ENCODE measurements at places on chromosomes 5 and 9.

- DNase-seq = no peak
Measured at GRCh38 chr5:173625673-173626504, 9.4 kb upstream of the BOD1 start.

DNA sequence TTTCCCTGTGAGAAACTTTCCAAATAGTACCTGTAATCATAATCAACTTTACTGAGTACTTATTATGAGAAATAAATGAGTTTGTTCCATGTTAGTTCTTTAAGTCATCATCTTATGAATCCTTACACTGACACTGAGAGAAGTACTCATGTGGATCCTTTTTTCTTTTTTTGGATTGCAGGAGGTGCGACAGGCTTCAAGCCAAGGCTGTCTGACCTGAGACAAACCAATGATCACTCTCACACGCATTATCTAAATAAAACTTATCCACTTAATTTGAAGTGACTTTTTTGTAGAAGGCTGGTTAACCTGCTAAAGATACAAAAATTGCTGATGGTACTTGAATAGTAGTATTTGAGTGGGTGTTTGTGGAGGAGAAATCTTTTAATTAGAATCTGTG lies 39.5 kb downstream of the JAKMIP2 start:
- DNase-seq = no peak

DNA sequence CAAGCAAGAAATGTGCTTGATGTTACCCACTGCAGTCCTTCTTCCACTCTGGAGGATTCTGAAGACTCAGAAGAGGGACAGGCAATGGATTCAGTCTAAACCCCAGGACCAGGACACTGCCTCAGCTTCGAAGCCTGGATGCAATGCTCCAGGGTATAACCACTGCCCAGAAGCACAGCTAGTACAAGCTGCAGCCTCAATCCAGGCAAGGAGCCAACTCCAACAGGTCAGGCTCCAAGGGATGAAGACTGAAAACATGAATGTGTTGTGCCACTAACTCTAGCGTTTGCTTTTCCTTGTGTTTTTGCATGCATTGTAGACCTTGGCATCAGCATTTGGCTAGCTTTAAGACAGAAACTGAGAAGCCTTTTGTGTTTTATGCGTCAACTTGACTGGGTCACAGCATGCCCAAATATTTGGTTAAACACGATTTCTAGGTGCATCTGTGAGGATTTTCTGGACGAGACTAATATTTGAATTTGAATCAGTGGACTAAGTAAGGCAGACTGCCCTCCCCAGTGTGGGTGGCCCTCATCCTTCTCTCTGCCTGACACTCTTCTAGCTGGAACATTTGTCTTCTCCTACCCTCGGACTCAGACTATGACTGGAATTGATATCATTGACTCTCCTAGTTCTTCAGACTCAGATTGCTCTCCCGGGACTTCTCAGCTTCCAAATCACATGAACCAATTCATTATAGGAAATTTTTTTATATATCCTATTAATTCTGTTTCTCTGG lies 20.5 kb upstream of the GPX3 start:
- no peak for DNase-seq

DNA sequence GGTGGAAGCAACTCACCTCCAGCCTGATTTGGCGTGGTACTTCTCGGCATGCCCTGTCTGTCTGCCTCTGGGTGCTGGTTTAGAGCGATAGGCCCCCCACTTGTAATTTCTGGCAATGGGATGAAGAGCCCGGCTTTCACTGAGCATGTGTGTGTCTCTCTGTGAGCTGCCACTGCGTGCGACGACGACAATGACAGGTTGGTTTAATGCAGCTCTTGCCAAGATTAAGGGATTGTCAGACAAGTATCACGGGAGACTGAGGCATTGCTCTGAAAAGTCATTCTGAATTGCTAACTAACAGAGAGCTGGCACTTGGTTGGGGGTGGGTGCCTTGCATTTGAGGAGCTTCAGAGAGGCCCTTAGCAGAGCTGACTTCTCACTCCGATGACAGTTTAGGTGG lies 348.8 kb upstream of the CLINT1 start:
- DNase-seq = no peak

DNA sequence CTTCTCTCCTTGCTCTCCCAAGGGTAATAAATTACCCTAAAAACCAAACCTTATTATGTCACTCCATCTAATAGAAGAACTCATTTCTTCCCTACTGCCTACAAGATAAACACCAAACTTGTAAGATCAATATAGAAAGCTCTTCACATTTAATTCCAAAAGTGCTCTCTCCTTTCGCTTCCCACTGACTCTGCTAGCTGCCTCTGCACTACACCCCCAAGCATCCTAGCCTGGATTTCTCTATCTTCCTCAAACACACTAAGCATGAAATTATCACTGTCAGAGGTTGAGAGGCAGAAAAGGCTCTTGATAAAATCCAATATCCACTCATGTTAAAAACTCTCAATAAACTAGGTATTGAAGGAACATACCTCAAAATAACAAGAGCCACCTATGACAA lies 162.4 kb downstream of the KCNN2 start:
- no peak for DNase-seq

GRCh38 chr5:86760661-86761060 lies 142.9 kb downstream of the COX7C start:
- DNase-seq = no peak

GRCh38 chr5:58153255-58153654 lies 306.6 kb downstream of the PLK2 start:
- no peak for DNase-seq

DNA sequence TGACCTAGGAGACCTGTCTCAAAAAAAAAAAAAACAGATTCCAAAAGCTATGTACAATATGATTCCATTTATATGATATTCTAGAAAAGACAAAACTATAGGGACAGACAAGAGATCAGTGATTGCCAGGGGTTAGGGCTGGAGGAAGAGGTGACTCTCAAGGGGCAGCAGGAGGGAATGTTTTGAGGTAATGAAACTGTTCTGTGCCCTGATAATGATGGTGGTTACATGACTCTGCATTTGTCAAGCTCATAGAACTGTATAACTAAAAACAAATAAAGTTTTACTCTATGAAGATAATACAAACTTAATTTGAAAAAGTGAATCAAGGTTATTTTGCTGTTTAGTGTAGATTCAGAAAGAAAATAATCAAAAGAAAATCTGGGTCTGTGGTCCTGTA lies 125.3 kb upstream of the IQGAP2 start:
- no peak for DNase-seq

GRCh38 chr5:32462618-32463017 lies 18.1 kb upstream of the ZFR start:
- DNase-seq = no peak

All from foreskin melanocyte (primary cell).